ENCODE measurements at places on chromosomes 1 and 21. TPM values are rescaled to one million over a fixed set of nuclear protein-coding genes. Genes with fewer than 3 reads are reported as not detected.

DNA sequence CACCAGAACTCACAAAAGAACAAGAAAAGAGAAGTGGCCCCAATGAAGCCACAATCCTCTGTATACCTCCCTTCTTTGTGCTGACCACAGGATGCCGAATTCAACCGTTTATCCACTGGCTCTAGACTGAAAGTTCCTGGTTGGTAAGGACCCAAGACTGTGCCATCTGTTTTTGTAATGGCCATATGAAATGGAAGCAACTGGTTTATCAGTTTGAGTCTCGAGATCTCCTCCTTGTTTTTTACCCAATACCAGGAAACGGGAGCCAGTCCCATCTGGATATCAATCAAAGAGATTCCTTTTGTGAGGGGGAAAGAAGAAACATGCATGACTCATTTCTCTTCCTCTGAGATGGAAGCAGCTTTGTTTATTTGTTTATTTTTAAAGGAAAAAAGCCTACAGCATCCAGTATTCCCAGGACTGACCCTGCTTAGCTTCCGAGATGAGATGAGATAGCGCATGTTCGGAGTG lies 32.4 kb upstream of the ZNF124 start:
- DNase-seq = no peak
- no peaks in the 10 kb centered on the region for H3K27me3 ChIP-seq

DNA sequence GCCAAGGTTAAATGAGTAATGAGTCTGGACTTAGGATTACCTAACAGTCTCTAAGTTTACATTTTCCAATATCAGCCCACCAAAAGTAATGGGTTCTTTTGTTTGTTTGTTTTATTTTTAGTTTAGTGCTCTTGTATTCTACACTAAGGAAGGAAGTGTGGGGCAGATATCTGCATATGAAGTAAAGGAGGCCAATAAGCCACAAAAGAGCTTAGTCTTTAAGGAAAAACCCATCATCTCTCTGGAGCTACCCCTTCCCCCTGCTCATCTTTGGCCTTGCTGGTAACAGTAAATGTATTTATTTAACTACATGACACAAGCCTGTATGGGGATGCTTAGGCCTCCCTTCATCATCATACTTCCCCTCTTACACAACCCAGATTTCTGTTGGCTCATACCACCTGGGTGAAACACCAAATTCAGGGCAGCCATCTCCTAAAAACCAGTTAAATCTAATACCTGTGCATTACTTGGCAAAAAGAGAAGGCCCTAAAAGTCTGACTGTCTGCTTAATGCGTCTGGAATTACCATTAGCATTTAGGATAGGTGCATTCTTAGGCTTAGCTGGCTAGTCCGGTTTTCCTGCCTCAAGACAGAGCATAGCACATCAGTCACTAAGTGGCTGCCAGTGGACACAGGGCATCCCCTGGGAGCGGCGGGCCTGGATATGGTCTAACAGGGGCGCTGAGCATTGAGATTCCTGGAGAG lies 96.8 kb upstream of the ADGRL2 start:
- H3K36me3 ChIP-seq = no peaks in the 10 kb centered on the region
- H3K4me3 ChIP-seq = no peak overlapping the region
- peaks cover 64% of the 10 kb centered on the region for H3K4me1 ChIP-seq

DNA sequence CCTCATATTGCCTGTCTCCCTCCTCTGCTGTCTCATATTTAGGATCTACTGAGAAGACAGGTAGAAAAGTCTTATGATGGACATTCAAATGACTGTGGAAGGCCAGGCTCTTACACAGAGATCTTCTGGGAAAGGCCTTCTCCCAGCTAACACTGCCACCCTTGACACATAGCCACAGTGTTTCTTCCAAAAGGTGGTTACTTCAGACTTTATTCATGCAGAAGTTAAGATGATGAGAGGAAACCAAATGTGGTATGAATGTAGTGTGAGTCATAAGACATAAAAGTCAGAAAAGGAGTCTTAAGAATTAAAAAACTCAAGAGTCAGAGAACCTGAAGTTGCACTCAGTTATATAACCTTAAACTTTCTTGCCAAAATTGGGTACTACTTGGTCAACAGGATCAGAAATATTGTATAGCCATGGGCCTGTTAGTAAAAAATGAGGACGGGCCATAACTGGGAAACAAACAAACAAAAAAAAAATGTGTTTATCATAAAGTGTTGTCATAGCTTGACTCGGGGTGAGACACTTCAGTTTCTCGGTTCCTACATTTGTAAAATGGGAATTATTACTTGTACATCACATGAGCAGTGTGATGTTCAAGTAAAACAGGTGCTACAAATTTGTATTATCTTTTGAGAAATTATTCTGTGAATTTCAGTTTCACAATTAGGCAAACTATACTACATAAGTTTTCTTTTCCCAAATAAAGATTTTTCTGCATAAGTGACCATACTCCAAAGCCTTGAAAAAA lies 1.2 kb upstream of the DENND1B start:
- H3K4me3 ChIP-seq = peak overlapping the region; percentile 75
- H3K4me1 ChIP-seq = peaks cover 38% of the 10 kb centered on the region
- no peaks in the 10 kb centered on the region for H3K27me3 ChIP-seq
- no peak for DNase-seq

- no peak for DNase-seq
- H3K4me1 ChIP-seq = no peaks in the 10 kb centered on the region
- H3K27ac ChIP-seq = no peak overlapping the region
- no peaks in the 10 kb centered on the region for H3K36me3 ChIP-seq
- H3K27me3 ChIP-seq = peaks cover 62% of the 10 kb centered on the region
- H3K4me3 ChIP-seq = no peak overlapping the region
Measured at GRCh38 chr1:75124510-75124909, 9.7 kb upstream of the LHX8 start.

- peaks cover 74% of the 10 kb centered on the region for H3K27me3 ChIP-seq
- no peaks in the 10 kb centered on the region for H3K36me3 ChIP-seq
- peaks cover 39% of the 10 kb centered on the region for H3K4me1 ChIP-seq
- H3K27ac ChIP-seq = no peak within 1 kb of the TSS
- H3K4me3 ChIP-seq = peak within 1 kb of the TSS; percentile 59
Measured at GRCh38 chr1:156858959-156859522, at the start of gene INSRR. Gene INSRR (minus strand): TSS chr1:156859117. CDS start chr1:156858621, 496 bp downstream.

DNA sequence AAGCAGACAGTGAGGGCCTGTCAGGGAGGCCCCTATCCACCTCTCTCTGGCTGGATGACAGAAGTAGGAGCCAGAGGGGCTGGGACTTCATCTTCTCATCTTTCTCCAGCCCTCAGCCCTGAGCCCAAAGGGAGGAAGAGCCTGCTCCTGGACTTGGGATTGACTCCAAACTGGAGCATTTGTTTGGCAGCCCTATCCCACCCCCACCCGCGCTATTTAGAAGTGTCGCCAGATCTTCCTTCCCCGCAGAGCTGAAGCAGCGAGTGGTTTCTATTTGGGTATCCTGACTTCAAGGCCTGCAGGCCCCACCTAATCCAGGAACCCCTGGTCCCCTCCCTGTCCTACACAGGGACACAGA lies 9.6 kb downstream of the NES start:
- H3K4me3 ChIP-seq = no peak overlapping the region
- H3K27ac ChIP-seq = peak overlapping the region; percentile 59
- peaks cover 65% of the 10 kb centered on the region for H3K4me1 ChIP-seq
- DNase-seq = no peak
- H3K36me3 ChIP-seq = peaks cover 15% of the 10 kb centered on the region
- no peaks in the 10 kb centered on the region for H3K27me3 ChIP-seq

GRCh38 chr1:171220581-171221054 lies 27.7 kb upstream of the FMO1 start:
- peak; percentile 24 for DNase-seq
- H3K4me1 ChIP-seq = peaks cover 37% of the 10 kb centered on the region
- peak overlapping the region; percentile 94 for H3K27ac ChIP-seq
- H3K36me3 ChIP-seq = no peaks in the 10 kb centered on the region

GRCh38 chr1:60222360-60223115 lies 149.0 kb upstream of the C1orf87 start:
- H3K27me3 ChIP-seq = peaks cover 44% of the 10 kb centered on the region
- H3K4me1 ChIP-seq = no peaks in the 10 kb centered on the region
- H3K36me3 ChIP-seq = no peaks in the 10 kb centered on the region
- no peak overlapping the region for H3K4me3 ChIP-seq

GRCh38 chr1:158283965-158284364 lies 5.8 kb upstream of the CD1C start:
- H3K27ac ChIP-seq = no peak overlapping the region
- peaks cover 12% of the 10 kb centered on the region for H3K27me3 ChIP-seq
- H3K4me3 ChIP-seq = no peak overlapping the region
- no peak for DNase-seq
- no peaks in the 10 kb centered on the region for H3K4me1 ChIP-seq

DNA sequence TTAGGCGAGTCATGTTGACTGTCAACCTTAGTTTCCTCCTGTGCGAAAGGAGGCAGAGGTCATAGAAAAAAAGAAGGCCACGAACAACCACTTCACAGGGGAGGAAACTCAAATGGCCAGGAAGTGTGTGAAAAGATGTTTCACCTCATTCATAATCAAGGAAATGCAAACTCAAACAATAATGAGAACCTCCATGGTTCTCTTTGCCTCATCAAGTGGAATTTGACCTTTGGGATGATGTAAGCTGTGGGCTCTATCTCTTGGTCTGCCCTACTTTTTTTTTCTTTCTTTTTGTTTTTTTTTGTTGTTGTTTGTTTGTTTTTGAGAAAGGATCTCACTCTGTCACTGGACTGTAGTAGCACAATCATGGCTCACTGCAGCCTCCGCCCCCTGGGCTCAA lies 55.9 kb upstream of the GRHL3 start:
- no peaks in the 10 kb centered on the region for H3K36me3 ChIP-seq
- DNase-seq = no peak
- no peak overlapping the region for H3K4me3 ChIP-seq
- no peak overlapping the region for H3K27ac ChIP-seq

DNA sequence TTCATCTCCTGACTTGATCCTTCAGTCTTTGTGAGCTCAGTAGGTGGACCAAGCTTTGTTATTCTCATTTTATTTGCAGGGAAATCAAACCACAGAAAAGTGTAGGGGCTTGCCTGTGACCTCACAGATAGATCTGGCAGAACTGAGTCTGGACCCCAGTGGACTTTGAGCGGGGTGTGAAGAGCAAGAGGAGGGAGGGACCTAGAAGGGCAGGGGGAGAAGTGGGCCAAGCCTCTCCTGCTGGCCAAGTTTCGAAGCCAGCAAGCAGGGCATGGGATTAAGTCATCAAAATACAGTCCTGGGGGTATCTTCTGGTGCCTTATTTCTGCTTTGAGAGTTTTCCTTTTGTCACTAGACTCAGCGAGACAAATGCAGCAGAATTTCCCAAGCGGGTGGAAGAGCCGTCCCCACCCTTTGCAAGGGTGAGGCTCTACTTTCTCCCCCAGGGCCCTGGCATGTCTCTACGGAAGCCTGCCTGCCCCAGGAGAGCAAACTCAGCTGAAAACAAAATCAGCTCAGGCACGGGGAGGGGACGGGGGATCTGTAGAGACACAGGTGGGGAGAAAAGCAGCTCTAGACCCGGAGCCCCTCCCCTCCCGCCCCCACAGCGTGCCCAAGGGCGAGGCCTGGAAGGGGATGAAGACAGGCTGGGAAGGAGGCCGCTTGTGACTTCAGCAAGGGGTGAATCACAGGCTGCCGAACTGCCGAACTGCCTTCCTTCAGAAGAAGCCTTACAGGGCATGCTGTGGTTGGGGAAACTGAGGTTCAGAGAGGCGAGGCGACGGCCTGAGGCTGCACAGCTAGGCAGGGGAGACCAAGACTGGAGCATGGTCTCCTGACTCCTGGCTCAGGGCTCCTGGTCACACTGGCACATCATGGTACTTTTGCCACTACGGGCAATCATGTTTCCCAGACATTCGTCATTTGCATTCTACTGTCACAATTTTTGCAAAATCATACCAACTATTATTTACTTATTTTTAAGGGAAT lies 19.2 kb downstream of the PKP1 start:
- peaks cover 6% of the 10 kb centered on the region for H3K4me1 ChIP-seq
- no peak for DNase-seq
- H3K36me3 ChIP-seq = no peaks in the 10 kb centered on the region
- H3K27ac ChIP-seq = no peak overlapping the region
- H3K27me3 ChIP-seq = peaks cover 6% of the 10 kb centered on the region

DNA sequence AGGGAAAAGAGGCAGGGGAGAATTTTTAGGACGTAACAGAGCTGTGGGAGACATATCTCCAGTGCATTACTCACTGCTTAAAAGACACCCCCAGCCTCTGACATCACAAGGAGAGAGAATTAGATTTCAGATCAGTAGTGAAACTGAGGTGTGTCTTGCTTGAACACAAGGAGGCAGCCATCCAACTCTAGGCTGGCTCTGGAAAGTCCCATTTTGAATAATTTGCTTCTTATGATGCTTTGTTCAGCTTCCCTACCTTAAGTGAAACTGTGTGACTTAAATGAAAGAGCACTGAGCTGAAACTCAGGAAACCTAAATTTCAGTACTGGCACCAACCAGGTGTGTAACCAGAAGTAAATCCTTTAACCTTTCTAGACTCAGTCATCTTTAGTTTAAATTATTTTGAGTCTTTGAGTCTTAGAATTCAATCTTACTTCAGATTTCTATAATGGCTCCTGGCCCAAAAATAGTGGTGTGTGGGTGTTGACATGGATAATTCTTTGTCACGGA lies 251.6 kb upstream of the SGIP1 start:
- H3K27ac ChIP-seq = peak overlapping the region; percentile 69
- peaks cover 52% of the 10 kb centered on the region for H3K4me1 ChIP-seq
- DNase-seq = no peak

DNA sequence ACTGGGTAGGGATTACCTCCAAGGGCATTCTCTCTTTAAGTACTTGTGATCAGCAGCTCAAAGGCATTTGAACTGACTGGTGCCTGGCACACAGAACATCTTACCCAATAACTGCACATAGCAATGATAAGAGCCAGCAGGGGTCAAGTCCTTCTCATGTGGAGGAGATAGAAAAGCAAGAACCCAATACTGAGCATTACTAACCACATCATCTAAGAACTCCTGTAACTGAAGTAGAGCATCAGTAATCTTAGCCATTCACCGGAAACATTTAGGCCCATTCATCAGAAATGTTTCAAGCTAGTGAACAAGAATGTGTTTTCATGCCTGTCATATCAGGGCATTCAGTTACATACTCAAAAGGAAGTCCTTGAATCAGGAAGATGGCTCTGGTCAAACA lies 33.6 kb upstream of the THEM4 start:
- DNase-seq = no peak
- H3K36me3 ChIP-seq = no peaks in the 10 kb centered on the region

- H3K4me1 ChIP-seq = peaks cover 33% of the 10 kb centered on the region
- peak; percentile 59 for DNase-seq
- H3K27ac ChIP-seq = no peak overlapping the region
- H3K36me3 ChIP-seq = no peaks in the 10 kb centered on the region
- no peak overlapping the region for H3K4me3 ChIP-seq
Measured at GRCh38 chr1:51236531-51237350, 668 bp downstream of the RNF11 start.

GRCh38 chr1:1968767-1969504 lies 34.6 kb downstream of the CFAP74 start:
- DNase-seq = no peak
- H3K4me3 ChIP-seq = no peak overlapping the region
- peaks cover 9% of the 10 kb centered on the region for H3K27me3 ChIP-seq
- no peaks in the 10 kb centered on the region for H3K4me1 ChIP-seq
- no peak overlapping the region for H3K27ac ChIP-seq

- peaks cover 7% of the 10 kb centered on the region for H3K4me1 ChIP-seq
- H3K36me3 ChIP-seq = peaks cover 6% of the 10 kb centered on the region
- no peak for DNase-seq
- H3K27me3 ChIP-seq = peaks cover 21% of the 10 kb centered on the region
- H3K4me3 ChIP-seq = no peak overlapping the region
Measured at GRCh38 chr1:10651793-10652192, 144.7 kb downstream of the CASZ1 start.

GRCh38 chr1:224430511-224431113 lies 4.0 kb downstream of the WDR26 start:
- H3K27me3 ChIP-seq = no peaks in the 10 kb centered on the region
- H3K4me1 ChIP-seq = peaks cover 39% of the 10 kb centered on the region
- DNase-seq = no peak
- H3K27ac ChIP-seq = peak overlapping the region; percentile 77
- H3K4me3 ChIP-seq = peak overlapping the region; percentile 28

The IGSF9 gene
- 77.5 TPM for total RNA-seq

The MANEAL gene
- total RNA-seq = 1.4 TPM

The PAPPA2 gene
- 0.32 TPM for total RNA-seq

The HPCAL4 gene
- total RNA-seq = 0.69 TPM

The ESRRG gene
- 12.7 TPM for total RNA-seq

The SDC3 gene
- 43.2 TPM for total RNA-seq
